ENCODE measurements at places on chromosomes 3 and 15. TPM values are rescaled to one million over a fixed set of nuclear protein-coding genes. Genes with fewer than 3 reads are reported as not detected.

DNA sequence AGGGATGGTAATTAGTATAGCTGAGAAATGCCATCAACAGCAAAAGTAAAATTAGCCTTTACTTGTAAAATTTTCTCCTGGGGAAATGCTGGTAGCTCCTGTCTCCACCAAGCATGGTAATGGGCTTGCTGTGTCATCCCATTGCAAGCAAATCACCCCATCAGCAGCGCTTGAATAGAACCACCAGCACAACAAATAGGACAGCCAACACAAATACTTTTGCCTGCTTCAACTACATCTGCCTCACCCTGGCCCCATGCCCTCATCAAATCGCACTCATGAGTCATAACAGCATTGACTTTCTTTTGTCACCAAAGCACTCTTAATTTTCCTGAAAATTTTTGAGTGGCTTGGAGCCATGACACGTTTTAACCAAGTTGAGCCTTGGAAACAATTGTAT lies 52.6 kb downstream of the ERC2 start:
- no peak overlapping the region for H3K4me3 ChIP-seq
- no peak for DNase-seq
- no peak overlapping the region for H3K27ac ChIP-seq
- H3K4me1 ChIP-seq: no peaks in the 10 kb centered on the region

GRCh38 chr15:78492872-78493271 lies 14.5 kb upstream of the HYKK start:
- no peaks in the 10 kb centered on the region for H3K4me1 ChIP-seq
- no peaks in the 10 kb centered on the region for H3K27me3 ChIP-seq
- DNase-seq: no peak

The GXYLT2 gene
- total RNA-seq: 0.08 TPM

The TGM5 gene
- not detected for total RNA-seq

The WDR49 gene
- 0.42 TPM for total RNA-seq
